ENCODE measurements at places on chromosomes 2 and 18. TPM values are rescaled to one million over a fixed set of nuclear protein-coding genes. Genes with fewer than 3 reads are reported as not detected.

The POTEI gene
- not detected for total RNA-seq

The BCL11A gene
- total RNA-seq, result not detected

The MPPE1 gene
- 40.7 TPM for total RNA-seq

The LCT gene
- total RNA-seq, result not detected

The CYS1 gene
- 0.43 TPM for total RNA-seq

The ZNF385B gene
- total RNA-seq, result 2.8 TPM

The SCYGR1 gene
- not detected for total RNA-seq

The GGCX gene
- 30.6 TPM for total RNA-seq

The CROCC2 gene
- total RNA-seq, result not detected

The HOXD13 gene
- total RNA-seq, result not detected

The NYAP2 gene
- total RNA-seq, result 0.30 TPM

The DLX2 gene
- total RNA-seq, result 0.65 TPM

The HNMT gene
- total RNA-seq, result 16.6 TPM

The CCDC148 gene
- total RNA-seq, result 1.8 TPM

The CD8B2 gene
- total RNA-seq, result not detected

The NAB1 gene
- total RNA-seq, result 22.9 TPM

The PMAIP1 gene
- 16.5 TPM for total RNA-seq

The UGT1A7 gene
- total RNA-seq, result 20.3 TPM

The TMSB10 gene
- 1,668 TPM for total RNA-seq

The NTSR2 gene
- not detected for total RNA-seq

The CLEC4F gene
- not detected for total RNA-seq

The METTL4 gene
- 23.9 TPM for total RNA-seq

The TANK gene
- total RNA-seq, result 46.1 TPM

The SERTAD2 gene
- total RNA-seq, result 27.3 TPM

The EIF4E2 gene
- 69.3 TPM for total RNA-seq

The HOXD11 gene
- not detected for total RNA-seq

The KCNS3 gene
- total RNA-seq, result 28.8 TPM

The KIAA2012 gene
- not detected for total RNA-seq

The SERPINB7 gene
- total RNA-seq, result 4.2 TPM

The TSN gene
- total RNA-seq, result 70.4 TPM

The GPR35 gene
- 1.1 TPM for total RNA-seq

The SLC14A1 gene
- not detected for total RNA-seq

The ZC3H8 gene
- total RNA-seq, result 11.3 TPM

The CDK15 gene
- total RNA-seq, result not detected

The UGT1A3 gene
- 67.1 TPM for total RNA-seq

The ASB18 gene
- not detected for total RNA-seq

The PTH2R gene
- not detected for total RNA-seq

The DNAJC5G gene
- total RNA-seq, result not detected

The SH3RF3 gene
- 6.1 TPM for total RNA-seq

The IL1A gene
- 0.55 TPM for total RNA-seq

The KCNJ13 gene
- total RNA-seq, result not detected

The WDR43 gene
- total RNA-seq, result 37.1 TPM

The RBM44 gene
- 1.5 TPM for total RNA-seq

The TUBA3E gene
- not detected for total RNA-seq

The TUBA4B gene
- total RNA-seq, result not detected

The OR6B2 gene
- total RNA-seq, result not detected

The SLC5A7 gene
- not detected for total RNA-seq

The IL1RL2 gene
- 1.2 TPM for total RNA-seq

The COL6A3 gene
- 0.57 TPM for total RNA-seq

The RFTN2 gene
- total RNA-seq, result not detected

The NDUFS1 gene
- total RNA-seq, result 68.9 TPM

The IL36RN gene
- total RNA-seq, result 1.0 TPM

The MC5R gene
- not detected for total RNA-seq

All from PC-9 (cell line).